Stimulated activated CD8-positive, alpha-beta memory T cell treated with anti-CD3 and anti-CD28 coated beads, Interleukin-7, amount 100 ng/mL, for 24 hours (primary cell): ENCODE measurements at places on chromosomes 5 and 9.

- no peak for DNase-seq
Observed at GRCh38 chr9:83956086-83956435, 24.0 kb downstream of the HNRNPK start.

GRCh38 chr5:136740228-136740627 lies 374.9 kb upstream of the TRPC7 start:
- no peak for DNase-seq

DNA sequence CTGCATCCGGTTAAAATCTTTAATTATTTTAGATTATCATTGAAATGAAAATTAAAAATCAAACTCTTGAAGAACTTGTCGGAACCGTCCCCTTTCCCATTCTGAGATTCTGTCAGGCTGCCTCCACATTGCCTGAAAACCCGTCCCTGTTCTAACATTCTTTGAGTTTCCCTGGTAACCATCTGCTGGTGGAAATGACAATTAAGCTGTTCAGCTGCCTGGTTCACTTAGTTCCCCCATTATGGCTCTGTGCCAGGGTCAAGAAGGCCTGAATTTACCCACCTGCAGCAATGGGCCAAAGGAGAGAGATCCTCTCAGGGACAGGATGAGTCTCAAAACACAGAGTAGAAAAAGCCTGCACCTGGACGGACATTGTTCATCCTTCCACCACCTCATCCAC lies 11.8 kb upstream of the TCOF1 start:
- DNase-seq = no peak

DNA sequence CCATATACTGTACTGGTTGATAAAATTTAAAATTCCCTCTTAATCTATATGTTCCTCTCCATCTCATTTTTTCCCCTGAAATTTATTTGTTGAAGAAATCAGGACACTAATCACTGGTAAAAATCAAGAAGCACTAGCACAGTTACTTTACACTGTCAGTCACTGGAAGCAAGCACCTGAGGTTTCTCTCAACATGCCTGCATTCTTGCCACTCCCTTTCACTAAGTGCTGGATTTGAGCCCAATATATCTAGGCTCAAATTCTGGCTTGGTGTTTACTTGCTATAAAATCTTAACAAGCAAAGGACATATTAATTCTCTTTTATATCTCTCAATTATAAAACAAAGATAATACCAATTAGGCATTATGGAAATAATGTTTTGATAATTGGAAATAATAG lies 58.6 kb downstream of the DIAPH1 start:
- DNase-seq = no peak

DNA sequence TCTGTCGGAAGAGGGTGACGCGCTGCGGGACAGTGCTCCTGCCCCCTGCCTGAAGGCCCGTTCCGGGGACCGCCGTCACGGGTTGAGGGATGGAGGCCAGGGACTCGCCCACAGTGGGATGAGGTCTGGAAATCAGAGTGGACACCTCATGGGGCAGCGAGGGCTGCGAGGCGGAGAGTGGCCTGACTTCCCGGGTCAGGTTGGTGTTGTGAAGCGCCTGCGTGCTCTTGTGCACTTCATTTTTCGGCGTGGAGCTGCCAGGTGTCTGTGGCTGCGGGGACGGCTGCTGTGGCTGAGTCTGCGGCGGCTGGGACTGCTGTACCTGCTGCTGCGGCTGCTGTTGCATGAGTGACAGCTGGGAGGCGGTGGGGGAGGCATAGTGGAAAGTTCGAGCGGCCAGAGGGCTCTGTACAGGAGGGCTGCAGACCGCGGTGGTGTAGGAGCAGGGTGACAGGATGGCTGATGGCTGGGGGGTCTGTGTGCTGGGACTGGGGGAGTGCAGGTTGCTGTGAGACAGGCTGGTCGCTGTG lies 434.1 kb downstream of the HCN1 start:
- DNase-seq = no peak

GRCh38 chr5:531101-531748 lies 7.0 kb upstream of the SLC9A3 start:
- DNase-seq = no peak

DNA sequence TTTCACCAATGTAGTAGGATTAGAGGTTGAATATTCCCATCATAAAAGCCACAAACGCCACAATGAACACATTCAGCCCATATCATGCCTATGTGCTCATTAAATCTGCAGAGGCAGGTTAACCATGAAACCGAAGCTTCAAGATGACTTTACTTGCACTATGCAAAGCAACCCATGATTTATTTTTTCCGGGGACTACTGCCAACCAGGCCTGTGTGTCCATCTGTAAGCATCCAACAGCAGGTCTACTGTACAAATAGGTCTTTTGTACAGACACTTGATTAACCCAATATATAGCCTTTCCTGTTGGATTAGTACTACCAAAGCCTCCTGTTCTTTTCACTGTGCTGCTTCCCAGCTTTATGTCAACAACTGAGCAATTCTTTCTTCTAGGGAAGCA lies 104.9 kb upstream of the CDH10 start:
- no peak for DNase-seq

GRCh38 chr9:134230092-134230941 lies 66.0 kb upstream of the RNU6ATAC start:
- DNase-seq = no peak

DNA sequence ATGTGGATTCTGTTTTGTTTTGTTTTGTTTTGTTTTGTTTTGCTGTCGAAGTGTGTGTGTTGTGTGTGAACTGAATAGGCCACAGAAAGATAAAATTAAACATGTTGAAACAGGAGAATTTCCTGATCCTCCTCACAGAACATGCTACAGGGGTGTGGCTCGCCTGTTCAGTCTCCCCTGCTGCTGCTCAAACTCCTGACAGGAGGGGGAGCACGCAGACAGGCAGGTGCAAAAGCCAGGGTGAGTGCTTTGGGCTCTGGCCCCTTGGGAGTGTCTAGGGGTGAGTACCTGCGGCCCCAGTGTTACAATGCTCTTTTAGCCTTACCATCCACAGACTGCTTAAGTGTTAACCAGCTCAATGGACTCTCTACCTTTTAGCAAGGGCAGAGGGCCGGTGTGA lies 473.5 kb downstream of the MAT2B start:
- DNase-seq = no peak

GRCh38 chr9:13443346-13444244 lies 164.1 kb upstream of the MPDZ start:
- no peak for DNase-seq
